ENCODE measurements at places on chromosomes 11 and 22.

DNA sequence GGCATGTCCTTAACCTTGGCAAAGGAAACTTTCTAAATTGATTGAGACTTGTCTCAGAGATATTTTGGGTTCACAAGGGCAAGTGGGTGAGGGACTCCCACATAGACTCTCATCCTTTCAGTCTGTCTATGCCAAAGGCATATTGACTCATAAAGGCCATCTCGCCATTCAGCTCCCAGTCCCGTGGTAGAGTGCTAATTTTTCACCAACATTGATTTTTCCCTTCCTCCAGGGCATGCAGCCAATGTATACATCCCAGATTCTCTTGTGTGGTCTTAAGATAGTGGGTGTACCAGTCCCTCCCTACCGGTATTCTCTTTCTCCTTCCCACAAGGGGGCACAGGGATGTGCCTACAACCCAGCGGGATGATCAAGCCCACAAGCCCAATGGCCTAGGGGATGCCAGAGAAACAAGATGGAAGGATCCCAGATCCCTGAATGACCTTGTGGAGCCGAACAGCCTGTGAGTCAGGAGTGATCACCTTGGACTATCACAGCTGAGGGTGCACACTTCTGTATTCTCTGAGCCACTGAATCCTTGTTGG, 7.9 kb downstream of the C11orf96 start:
- no peak for DNase-seq

DNA sequence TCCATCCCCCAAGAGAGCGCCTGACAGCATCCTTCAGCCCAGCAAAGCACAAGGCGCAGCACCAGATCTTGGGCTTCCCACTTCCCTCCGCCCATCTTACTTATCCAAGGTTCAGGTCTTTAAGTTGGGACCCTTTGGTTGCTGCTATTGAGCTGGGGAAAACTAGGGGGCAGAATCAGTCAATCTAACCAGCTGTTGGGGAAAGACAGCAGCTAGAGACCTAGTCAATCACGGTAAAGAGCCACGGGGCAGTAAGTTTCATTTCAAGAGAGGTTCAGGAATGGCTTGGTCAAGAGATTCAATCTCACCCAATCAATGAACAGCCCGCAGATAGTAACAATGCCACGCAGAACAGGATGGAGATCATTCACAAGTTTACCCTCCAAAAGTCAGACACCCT, 1.7 kb downstream of the ABTB2 start:
- DNase-seq, result no peak

DNA sequence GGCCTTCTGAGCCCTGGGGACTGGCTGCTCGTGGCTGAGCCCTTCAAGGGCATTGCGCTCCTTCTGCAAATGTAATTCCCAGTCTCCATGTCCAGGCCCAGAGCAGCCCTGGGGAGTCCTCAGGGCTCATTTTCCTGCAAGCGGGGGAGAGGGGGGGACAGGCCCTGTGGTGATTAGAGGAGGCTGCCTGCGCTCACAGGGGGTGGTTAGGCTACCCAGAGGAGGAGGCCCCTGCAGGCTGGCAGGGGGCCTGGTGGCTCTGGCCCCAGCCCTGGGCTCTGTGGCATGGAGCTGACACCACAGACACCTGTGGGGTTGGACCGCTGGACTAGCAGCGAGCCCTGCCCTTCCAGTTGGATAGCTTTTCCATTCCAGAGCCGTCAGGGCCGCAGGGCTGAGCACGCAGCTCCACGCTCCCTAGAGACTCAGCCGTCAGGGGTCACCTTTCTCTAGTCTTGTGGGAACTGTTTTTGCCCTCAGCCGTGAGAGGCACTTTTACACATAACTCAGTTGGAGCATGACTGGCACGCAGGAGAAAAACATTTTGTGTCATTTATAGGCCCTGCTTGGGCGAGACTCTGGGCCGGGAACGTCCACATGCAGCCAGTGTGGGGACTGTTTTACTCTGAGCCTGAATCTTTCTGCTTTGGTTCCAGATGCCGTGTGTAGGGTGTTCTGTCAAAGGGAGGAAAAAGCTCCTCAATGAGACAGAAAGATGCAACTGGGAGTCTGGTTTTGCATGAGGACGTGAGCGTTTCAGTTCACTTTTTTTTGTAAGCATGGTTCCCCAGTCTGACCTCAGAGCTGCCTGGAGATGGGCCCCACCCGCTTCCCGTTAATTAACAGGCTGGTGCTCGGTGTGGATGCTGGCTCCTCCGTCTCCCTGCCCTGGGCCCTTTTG, 58.1 kb downstream of the LRP5 start:
- peak; percentile 69 for DNase-seq

DNA sequence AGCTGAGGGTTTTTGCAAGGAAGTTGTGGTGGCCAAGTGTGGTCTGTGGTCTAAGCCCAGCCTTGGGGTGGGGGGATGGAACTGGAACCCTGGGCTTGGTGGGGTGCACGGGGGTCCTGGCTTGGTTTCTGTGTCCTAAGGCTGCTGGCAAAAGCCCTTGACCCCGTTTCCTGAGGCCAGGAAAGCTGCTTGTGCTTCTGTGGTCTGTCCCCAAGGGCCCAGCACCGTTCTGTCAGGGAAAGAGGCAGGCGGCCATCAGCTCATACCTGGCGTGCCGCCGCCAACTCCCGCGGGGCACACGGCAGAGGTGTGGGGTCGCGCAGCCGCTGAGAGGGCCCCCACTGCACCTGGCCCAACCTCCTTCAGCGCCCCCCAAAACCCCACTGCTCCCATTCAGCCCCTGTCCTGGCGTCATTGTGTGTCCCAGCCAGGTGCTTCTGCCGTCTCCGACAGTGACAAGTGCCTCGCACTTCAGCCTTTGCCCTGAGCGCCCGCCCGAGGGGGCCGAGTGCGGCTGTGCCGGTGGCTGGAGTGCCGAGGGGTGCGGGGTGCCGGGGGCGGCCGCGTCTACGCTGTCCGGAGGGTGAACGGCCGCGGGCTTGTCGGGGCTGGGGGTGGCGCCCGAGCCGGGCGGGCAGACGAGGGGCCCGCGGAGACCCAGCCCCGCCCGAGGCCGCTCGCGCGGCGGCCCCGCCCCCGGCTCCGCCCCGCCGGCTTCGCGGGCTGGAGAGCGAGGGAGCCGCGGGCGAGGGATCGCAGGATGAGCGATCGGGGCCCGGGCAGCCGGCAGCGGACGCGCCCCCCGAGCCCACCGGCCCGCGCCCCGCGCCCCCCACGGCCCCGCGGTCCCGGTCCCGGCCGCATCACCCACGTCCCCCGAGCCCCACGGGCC, at the start of gene CNIH2:
Gene CNIH2, plus strand, starts transcription at position 705 of the 892 bp plus-strand sequence. CDS start 282 bp downstream, outside the sequence.
- no peak for DNase-seq

DNA sequence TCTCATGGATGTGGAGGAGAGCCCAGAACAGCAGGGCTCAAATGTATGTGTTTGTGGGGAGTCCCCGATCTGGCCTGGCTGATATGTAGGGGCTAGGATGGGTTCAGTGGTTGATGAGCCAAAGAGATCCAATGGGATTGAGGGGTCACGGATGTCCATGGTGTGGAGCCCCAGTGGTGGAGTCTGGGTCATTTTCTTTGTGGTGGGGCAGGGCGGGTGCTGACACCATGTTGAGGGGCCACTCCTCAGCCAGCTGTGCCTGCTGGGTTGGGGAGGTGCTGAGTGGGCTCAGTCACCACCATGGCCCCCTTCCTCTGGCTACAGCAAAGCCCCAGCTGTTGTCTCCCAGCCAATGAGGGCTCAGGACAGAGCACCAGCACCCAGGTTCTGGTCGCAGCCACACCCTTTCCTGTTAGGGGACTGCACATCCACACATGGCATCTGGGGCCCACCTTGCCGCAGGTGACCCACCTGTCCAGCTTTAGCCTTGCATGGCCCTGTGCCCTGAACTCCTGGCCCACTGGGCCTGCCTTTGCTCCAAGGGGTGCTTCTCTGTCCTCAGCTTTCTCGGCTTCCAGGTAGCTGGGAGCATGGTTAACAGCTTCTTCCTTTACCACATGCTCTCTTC, 3.2 kb upstream of the GNAZ start:
- no peak for DNase-seq

GRCh38 chr11:77193911-77194830, 66.1 kb downstream of the MYO7A start:
- DNase-seq, result no peak

- no peak for DNase-seq
These were observed 113.8 kb downstream of the RBFOX2 start for GRCh38 chr22:35914665-35915476.

Data from NCI-H526 (cell line).